Stimulated activated CD4-positive, alpha-beta T cell treated with anti-CD3 and anti-CD28 coated beads, Interleukin-2, amount 100 ng/mL, for 24 hours (primary cell): ENCODE measurements at places on chromosomes 1 and 21.

DNA sequence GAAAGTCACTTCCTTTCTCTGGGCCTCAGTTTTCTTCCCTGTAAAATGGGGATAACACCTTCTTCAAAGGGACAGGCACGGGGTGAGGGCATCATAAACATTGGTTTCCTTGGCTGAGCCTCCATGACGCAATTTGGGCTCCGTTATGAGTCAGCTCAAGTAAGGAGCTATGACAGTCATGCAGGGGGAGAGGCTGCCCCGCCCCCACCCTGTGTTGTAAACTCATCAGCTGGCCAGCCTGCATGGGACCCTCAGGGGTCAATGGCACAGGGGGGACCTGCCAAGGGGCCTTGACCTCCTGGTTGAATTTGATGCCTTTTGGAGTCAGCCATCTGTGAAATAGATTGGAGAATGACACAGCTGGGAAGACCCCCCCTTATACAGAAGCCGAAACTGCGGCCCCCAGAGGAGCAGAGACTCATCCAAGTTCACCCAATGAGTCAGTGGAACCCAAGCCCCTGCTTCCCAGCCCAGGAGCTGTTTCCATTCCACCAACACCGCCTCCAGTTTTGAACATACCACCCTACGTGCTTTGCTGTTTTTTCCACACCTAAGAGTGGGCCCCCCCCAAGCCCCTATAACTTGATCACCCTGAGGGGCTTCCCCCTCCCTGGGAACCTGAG lies 36.8 kb upstream of the RUNX3 start:
- DNase-seq: peak; percentile 87

- DNase-seq: no peak
These were observed 185.3 kb upstream of the USP24 start for GRCh38 chr1:55400508-55400907.

DNA sequence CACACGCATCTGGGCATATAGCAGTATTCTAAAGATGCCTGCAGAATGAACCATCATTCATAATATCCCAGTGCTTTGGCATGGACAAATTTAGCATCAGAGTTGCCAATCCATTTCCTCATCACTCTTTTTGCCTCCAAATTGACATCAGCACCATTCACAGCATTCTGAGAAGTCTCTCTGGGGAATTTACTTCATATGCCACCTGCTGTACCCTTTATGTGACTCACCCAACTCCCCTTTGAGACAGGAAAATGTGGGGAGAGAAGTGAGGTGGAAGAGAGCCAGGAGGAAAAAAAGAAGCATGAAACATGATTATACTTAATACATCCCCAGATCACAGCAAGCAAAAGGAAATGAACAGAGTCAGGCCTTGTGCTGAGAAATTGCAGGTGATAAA lies 37.4 kb downstream of the RAB3B start:
- DNase-seq: no peak

GRCh38 chr1:6521536-6521935 lies 30.1 kb upstream of the PLEKHG5 start:
- no peak for DNase-seq

- DNase-seq: no peak
These were observed 201.7 kb upstream of the CHRM3 start for GRCh38 chr1:239184561-239185244.

GRCh38 chr1:159239551-159240220 lies 35.0 kb downstream of the ACKR1 start:
- no peak for DNase-seq

DNA sequence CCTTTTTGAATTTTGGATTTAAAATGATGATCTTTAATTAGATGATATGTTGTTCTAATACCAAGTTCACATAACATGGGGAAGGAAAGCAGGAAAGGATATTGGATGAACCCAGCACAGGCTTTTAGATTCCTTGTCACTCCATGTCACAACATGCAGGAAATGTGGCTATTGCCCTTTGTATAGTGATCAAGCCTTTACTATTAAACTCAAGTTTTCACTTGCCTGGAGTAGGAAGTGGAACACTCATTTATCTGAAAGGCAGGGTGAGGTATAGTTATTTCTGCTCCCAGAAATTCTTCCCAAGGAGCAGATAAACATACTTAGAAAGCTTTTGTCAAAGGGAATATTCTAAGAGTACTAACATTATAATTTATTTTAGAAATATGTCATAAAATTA lies 37.2 kb upstream of the BCAS2 start:
- DNase-seq: no peak

- DNase-seq: no peak
These were observed 8.5 kb upstream of the NBL1 start for GRCh38 chr1:19635646-19636045.

DNA sequence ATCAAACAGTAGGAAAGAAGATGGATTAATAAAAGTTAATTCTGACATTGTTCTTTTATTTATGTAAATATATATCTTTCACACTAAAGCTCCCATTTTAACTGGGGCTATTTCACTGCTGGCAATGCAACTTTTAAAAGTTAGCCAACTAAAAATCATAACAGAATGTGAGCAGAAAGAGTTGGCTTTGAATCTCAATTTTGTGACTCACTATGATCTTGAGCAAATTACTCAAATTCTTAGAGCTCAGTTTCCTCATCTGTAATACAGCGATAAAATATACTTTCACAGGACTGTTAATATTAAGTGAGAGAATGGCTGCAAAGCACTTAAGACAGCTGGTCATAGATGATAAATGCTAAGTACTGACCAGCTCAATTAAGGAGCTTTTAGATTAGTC lies 10.8 kb downstream of the EFCAB14 start:
- DNase-seq: no peak

DNA sequence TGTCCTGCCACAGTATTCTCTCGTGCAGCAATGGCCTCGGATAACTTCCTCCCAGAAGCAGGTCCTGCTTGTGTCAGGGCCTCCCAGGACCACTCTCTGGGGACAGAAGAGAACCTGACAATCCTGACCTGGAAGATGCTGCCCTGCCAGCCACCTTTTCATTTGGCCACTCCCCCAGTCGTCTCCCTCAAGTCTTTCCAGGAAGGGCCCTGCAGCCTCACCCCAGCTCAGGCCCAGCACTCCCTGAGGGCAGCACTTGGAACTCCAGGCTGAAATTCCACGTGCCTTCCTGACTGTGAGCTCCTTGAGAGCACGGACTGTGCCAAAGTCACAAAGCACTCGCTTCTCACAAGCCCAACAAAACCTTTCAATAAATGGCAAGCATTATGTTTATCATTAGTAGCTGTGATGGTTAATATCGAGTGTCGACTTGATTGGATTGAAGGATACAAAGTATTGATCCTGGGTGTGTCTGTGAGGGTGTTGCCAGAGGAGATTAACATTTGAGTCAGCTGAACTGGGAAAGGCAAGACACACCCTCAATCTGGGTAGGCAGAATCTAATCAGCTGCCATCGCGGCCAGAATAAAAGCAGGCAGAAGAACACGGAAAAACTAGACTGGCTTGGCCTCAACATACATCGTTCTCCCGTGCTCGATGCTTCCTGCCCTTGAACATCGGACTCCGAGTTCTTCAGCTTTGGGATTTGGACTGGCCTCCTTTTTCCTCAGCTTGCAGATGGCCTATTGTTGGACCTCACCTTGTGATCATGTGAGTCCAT lies 2.3 kb upstream of the CLEC20A start:
- no peak for DNase-seq

GRCh38 chr1:112997781-112998180 lies 41.8 kb upstream of the SLC16A1 start:
- no peak for DNase-seq

DNA sequence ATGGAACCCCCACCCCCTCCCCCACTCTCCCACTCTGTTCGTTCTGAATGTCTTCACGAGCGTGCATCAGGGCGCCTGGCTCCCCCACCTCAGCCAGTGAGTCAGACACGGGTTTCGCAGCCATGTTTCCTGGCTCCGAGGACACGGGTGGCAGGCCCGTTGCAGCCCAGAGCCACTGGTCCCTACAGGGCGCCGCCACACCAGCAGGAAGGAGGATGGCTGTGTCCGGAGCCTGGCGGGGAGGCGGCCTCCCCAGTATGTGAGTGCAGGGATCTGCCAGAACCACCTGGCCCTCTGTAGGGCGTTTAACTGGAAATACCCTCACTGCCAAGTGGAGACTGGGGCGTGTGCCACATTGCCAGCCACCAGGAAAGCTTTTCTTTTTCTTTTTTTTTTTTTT lies 18.5 kb downstream of the CSTB start:
- DNase-seq: no peak

GRCh38 chr1:86788300-86789206 lies 84.2 kb downstream of the SH3GLB1 start:
- DNase-seq: no peak

- no peak for DNase-seq
These were observed 141.6 kb downstream of the ZP4 start for GRCh38 chr1:237749122-237749521.

GRCh38 chr1:244758708-244759107 lies 76.8 kb upstream of the COX20 start:
- no peak for DNase-seq

DNA sequence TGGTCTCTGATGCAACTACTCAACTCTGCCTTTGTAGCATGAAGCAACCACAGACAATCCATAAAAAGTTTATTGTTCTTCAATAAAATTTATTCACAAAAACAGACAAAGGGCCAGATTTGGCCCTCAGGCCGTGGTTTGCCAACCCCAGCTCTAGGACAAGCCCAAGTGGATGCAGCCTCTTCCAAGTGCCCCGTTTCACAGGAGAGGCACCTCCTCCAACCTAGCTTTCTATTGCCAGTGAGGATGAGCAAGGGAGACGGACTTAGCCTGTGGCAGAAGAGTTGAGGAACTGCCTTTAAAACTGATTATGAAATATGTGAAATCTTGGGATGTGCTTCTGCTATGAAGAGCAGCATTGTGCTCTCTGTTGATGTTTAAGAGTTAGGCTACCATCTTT lies 105.4 kb downstream of the PSMG1 start:
- no peak for DNase-seq

- no peak for DNase-seq
These were observed 32.2 kb downstream of the VASH2 start for GRCh38 chr1:212982430-212983152.

GRCh38 chr1:69438056-69438795 lies 129.5 kb upstream of the LRRC7 start:
- no peak for DNase-seq

DNA sequence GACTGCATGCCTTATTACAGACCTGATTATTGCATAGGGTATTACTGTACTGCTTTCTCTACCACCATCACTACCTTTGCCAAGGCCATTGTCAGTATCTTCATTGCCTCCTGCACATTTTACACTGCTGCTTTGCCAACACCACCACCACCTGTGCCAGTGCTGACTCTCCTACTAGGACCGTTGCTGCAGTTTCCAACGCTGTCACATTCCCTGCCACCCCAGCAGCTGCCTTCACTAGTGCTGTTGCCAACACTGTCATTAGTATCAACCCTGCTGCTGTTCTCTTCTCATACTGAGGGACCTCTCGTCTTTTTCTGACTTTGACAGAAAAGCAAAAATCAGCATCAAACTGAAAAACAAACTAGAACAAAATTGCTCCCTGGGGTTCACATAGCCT lies 394.9 kb upstream of the B3GALT2 start:
- DNase-seq: no peak
